ENCODE measurements at places on chromosomes 11 and 22.

- no peaks in the 10 kb centered on the region for H3K4me1 ChIP-seq
- no peak overlapping the region for H3K27ac ChIP-seq
- H3K4me3 ChIP-seq: no peak overlapping the region
- peaks cover 23% of the 10 kb centered on the region for H3K27me3 ChIP-seq
- ATAC-seq: no peak
- H3K36me3 ChIP-seq: no peaks in the 10 kb centered on the region
Observed at GRCh38 chr11:59708537-59708936, 5.1 kb downstream of the OR10V1 start.

GRCh38 chr11:110173811-110174644 is 80.8 kb downstream of the ZC3H12C start:
- ATAC-seq: peak; percentile 78
- H3K27ac ChIP-seq: no peak overlapping the region
- peaks cover 5% of the 10 kb centered on the region for H3K4me1 ChIP-seq
- H3K4me3 ChIP-seq: peak overlapping the region; percentile 10

DNA sequence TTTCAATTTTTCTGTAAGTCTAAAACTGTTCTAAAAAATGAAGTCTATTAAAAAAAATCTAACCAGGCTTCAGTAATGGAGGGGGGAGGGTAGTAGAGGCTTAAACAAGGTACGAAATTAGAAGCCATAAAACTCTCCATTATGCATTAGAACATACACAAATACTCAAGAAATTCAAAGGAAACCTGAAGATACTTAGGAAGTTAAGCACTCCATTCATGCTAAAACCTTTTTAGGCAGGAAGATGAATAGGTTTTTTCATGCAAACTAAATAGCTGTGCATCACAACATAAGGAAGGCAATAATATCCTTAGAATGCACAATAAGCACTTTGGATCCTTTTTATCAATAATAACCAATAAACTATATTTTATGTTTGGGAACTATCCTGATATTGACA is 2.4 kb downstream of the RAB6A start:
- H3K4me3 ChIP-seq: peak overlapping the region; percentile 94
- ATAC-seq: no peak
- H3K27me3 ChIP-seq: no peaks in the 10 kb centered on the region
- H3K27ac ChIP-seq: no peak overlapping the region
- peaks cover 27% of the 10 kb centered on the region for H3K4me1 ChIP-seq

- ATAC-seq: no peak
- no peak overlapping the region for H3K27ac ChIP-seq
- H3K36me3 ChIP-seq: no peaks in the 10 kb centered on the region
- no peak overlapping the region for H3K4me3 ChIP-seq
- H3K4me1 ChIP-seq: no peaks in the 10 kb centered on the region
Observed at GRCh38 chr11:79458709-79459108, 17.9 kb upstream of the TENM4 start.

DNA sequence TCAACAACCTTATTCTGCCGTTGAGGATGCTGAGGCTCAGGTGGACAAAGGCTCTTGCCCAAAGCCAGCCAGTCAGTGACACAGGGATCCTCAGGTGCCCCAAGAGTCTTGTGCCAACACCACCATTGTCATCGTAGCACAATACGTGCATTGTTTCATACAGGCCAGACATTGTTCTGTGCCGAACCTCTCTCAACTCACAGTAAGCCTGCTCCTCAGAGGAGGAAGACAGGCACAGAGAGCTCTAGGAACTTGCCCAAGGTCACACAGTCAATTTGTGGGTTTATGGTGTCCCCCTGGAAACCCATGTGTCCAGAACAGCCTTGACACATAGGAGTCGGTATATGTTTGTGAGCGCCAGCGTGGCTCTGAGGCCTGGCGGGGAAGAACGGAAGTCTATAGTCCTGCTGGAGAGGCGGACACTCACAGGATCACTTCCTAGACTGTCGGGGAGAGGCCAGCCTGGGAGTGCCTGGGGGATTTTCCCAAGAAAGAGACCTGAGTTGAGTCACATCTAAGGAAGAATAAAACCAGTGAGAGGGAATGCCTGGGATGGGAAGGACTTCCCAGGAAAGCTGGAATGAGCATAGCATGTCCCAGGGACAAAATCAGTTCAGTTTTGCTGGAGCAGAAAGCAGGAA is 20.2 kb downstream of the LIF start:
- ATAC-seq: no peak
- H3K36me3 ChIP-seq: no peaks in the 10 kb centered on the region
- H3K27me3 ChIP-seq: no peaks in the 10 kb centered on the region
- H3K4me1 ChIP-seq: peaks cover 33% of the 10 kb centered on the region
- no peak overlapping the region for H3K27ac ChIP-seq

DNA sequence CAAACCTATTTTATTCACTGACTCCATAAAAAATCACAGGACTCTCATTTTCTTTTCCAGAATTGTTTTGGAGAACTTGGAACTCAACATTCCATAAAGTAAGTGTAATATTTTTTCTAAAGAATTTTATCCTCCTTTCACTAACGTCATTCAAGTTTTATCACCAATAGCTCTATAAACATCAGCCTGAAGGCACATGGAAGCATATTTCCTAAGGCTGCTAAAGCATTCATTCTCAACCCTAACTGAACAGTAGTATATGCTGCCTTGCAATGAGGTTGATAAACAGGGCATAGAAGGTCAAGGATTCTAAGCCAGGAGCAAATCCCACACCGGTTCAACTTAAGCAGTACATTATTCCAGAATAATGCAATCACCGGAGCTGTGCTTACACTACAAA is 273.9 kb downstream of the RAB38 start:
- no peak overlapping the region for H3K27ac ChIP-seq
- no peaks in the 10 kb centered on the region for H3K36me3 ChIP-seq
- no peak for ATAC-seq
- peaks cover 8% of the 10 kb centered on the region for H3K27me3 ChIP-seq
- no peak overlapping the region for H3K4me3 ChIP-seq
- no peaks in the 10 kb centered on the region for H3K4me1 ChIP-seq

GRCh38 chr22:45317551-45318167 is 7.9 kb downstream of the FAM118A start:
- peaks cover 38% of the 10 kb centered on the region for H3K36me3 ChIP-seq
- H3K4me1 ChIP-seq: peaks cover 41% of the 10 kb centered on the region
- H3K27ac ChIP-seq: peak overlapping the region; percentile 98

DNA sequence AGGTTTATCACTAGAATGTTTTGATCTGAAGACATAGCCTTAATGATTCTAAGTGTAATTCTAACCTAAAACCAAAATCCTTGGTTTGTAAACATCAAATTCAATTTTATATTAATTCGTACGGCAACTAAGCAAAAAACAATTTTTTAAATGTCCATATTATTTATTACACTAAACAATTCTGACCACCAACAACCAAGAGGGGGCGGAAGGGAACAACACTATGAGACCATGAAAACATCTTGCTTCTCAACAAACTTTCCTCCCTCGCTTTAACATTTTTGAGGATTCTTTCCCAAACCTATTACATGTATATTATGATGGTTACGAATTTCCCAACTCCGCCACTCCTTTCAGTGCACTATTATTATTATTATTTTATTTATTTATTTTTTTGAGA is 6.5 kb upstream of the UCP2 start:
- no peaks in the 10 kb centered on the region for H3K27me3 ChIP-seq
- H3K4me1 ChIP-seq: peaks cover 9% of the 10 kb centered on the region
- H3K27ac ChIP-seq: no peak overlapping the region
- ATAC-seq: no peak

- H3K27ac ChIP-seq: no peak overlapping the region
- no peak for ATAC-seq
- H3K27me3 ChIP-seq: no peaks in the 10 kb centered on the region
- H3K36me3 ChIP-seq: peaks cover 21% of the 10 kb centered on the region
- H3K4me1 ChIP-seq: no peaks in the 10 kb centered on the region
Observed at GRCh38 chr11:87329172-87329571, 291.4 kb downstream of the TMEM135 start.
